Inflammatory macrophage treated with lipopolysaccharide for 1 hour (primary cell): ENCODE measurements at places on chromosomes 7 and 10.
A peak's percentile ranks its signal among the peaks of the same experiment; 100 is the strongest.

DNA sequence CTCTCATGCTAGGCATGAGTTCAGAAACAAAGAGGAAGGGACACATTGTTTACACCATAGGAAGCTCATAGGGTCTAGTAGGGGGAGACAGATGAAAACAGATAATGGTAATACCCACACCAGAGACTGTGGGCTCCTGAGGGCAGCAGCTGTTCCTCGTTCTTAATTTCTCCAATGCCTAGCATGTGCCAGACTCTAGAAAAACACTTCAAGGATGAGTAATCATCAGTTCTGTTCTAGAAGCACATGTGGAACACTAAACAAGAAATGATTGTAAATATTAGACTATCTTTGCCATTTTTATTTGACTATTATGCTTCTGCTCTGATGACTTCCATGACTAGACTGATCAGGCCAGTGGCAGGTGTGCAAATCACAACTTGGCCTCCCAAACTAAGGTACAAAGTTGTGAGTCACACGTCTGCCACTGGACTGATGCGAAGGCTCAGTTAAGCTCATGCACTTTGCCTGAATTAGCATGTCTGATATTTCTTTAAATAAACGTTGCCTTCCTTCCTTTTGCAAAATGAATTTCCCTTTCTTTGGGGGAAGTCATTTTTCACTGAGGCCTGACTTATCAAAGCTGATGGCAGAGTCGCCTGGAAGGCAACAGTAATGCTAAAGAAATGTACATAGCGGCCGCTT is 89.2 kb upstream of the FGL2 start:
- DNase-seq: no peak

- no peak for DNase-seq
Observed at GRCh38 chr10:73950155-73950948, 39.4 kb downstream of the PLAU start.

DNA sequence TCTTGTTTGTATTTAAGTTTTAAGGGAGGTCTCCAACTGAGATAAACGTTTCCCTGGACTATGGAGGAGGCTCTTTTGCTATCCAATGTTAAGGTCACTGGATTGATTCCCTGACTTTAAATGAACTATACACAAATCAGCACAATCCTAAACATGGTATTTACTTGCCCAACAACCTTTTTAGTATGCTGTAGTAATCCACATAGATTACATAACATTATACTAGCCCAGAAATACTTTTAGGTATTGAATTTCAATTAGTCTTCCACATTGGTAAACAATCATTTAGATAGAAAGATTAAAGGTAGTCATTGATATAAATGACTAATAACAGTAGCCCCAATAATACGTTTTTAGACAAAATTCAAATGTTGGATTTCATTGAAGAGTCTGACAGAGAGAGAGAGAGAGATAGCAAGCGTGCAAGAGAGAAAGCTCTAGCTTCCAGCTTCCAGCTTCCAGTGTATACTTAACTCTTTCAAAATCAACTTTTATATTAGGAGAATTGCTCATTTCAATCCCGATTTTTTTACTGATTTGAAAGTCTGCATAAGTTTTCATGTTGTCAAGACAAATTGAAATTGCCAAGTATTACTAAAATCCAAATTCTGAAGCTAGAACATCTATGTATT is 155.8 kb downstream of the DOCK4 start:
- no peak for DNase-seq

- peak; percentile 37 for DNase-seq
Observed at GRCh38 chr7:117011419-117012260, 58.3 kb downstream of the ST7 start.

DNA sequence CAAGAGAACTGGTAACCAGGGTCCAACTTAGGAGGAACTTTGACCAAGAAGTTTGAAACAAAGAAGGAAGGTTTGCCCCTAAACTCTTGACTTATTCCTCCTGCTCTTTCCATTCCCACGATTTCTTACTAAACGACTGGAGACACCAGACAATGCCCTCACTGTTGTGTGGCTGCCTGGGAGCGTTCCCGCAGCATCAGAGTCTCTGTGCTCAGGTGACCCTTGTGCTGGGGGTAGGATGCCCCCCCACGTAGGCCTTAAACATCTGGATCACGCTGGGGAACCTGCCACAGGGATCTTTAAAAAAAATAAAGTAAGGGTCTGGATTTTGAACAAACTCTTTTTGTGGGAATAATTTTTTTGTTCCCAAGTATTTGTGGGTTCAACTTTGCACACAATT is 30.1 kb upstream of the CTBP2 start:
- DNase-seq: no peak

DNA sequence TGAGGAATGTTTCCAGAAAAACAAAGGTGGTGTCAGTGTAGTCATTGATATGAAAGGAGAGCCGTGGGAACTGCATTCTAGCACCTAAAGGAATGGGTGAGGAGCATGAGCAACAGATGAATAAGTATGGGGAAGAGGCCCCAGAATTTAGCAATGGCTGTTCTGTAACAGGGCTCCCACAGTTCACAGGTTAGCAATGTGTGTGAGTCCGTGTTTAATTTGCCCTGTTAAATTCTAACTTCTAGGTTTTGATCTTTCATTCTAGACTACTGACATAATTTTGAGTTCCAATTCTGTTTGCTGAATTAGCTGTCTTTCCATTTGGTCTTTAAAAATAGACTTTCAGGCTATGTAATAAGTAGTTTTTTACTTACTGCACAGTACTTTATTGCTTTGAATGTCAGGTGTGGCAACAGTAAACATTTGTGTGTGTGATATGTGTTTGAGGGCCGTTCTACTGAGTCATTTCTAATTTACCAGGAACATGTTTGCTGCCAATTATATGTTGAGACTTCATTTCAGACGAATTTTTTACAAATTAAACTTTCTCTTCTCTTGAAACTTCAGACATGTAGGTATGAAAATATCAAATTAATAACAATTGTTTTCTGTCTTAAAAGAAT is 8.8 kb downstream of the STK17A start:
- no peak for DNase-seq

- DNase-seq: no peak
Observed at GRCh38 chr10:114061148-114061547, 17.5 kb downstream of the ADRB1 start.

DNA sequence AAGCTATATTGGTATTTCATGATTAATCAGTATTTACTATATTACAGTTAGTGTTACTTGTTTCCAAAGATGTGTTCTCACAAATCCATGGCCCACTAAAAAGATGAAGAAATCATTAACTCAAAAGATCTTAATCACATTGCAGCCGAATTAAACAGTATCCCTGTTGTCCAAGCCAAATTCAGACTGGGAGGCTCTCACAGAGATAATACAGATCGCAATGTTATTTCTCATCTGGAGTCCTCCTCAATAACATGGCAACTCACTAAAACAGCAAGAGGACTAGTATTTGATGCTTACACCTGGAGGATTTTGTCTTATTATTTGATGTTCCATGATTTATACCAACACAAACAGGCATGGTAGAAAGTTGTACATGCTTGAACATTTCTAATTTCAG is 23.4 kb downstream of the CYP51A1 start:
- DNase-seq: no peak

- no peak for DNase-seq
Observed at GRCh38 chr10:132233501-132234085, 46.8 kb downstream of the DPYSL4 start.

- no peak for DNase-seq
Observed at GRCh38 chr7:590731-591551, 71.3 kb upstream of the PDGFA start.

DNA sequence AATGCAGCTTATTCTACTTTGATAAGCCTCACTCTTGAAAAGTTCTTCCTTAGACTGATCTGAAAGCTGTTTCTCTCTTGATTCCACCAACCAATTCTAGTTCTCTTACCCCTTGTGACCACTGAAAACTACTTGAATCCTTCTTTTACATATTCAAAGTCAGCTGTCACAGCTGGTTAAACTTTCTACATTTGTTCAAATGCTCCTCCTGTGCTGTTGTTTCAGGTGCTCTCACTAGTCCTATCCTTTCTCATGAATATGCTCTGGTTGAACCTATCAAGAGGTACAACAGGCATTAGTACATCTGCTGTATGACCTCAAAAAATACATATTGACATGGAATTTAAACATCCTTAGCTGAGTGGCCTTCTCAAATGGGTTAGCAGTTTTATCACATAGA is 91.5 kb downstream of the MYO3A start:
- DNase-seq: no peak

- DNase-seq: peak; percentile 70
Observed at GRCh38 chr7:5406957-5407945, 16.4 kb downstream of the TNRC18 start.

GRCh38 chr10:102435529-102436233 is 3.3 kb upstream of the CUEDC2 start:
- peak; percentile 69 for DNase-seq

- no peak for DNase-seq
Observed at GRCh38 chr10:19935176-19935575, 118.9 kb downstream of the PLXDC2 start.

- no peak for DNase-seq
Observed at GRCh38 chr10:80474941-80475340, 20.8 kb downstream of the TSPAN14 start.

DNA sequence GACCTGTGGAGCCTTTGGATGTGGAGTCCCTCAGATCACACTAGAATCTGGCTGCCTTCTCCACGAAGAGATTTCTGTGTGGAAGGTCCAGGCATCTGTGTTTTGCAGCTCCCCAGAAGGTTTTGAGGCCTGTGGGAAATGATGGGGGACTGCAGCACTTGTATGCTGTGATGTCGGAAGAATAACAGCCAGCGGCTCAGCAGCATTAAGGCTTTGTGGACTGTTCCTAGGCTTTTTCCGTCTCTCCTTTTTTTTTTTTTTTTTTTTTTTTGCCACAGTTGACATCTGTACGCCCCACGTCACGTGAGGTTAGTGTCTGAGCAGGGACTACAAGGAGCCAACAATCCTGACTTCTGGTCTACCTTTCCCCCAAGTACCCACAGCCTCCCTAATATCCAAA is 181.3 kb downstream of the PFKFB3 start:
- no peak for DNase-seq

GRCh38 chr10:18000601-18001000 is 48.9 kb downstream of the SLC39A12 start:
- no peak for DNase-seq

DNA sequence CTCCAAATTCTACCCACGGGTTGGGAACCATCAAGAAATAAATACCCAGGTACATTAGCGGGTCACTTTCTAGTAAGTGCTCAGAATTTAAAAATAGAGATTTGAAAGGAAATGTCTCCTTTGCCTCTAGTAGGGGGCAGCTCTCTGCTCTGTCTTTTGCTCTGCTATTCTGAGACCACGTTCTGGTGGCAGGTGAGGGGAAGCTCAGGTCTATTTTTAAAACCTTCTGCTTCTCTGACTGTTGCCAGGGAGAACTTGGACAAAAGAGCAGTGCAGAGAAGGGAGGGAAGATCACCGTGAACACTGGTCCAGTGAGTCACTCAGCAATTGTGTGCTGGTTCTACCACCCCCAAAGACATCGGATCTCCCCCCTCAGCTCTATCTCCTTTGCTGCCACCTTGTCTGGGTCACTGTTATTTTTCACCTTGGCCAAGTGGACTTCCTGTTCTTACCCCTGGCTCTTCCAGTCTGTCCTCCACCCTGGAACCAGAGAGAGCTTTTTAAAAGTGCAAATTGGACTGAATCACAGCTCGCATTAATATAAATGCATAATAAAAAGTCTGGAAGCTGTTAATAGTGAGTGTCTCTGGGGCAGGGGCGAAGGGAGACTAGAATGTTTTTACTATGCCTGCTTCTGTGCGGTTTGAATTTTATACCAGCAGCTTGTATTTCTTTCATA is 72.4 kb upstream of the LOXL4 start:
- DNase-seq: no peak

- no peak for DNase-seq
Observed at GRCh38 chr10:96285331-96285752, 14.0 kb upstream of the BLNK start.

- DNase-seq: no peak
Observed at GRCh38 chr10:90916392-90917237, 4.3 kb downstream of the ANKRD1 start.

GRCh38 chr10:44300666-44301649 is 83.9 kb downstream of the CXCL12 start:
- DNase-seq: no peak

DNA sequence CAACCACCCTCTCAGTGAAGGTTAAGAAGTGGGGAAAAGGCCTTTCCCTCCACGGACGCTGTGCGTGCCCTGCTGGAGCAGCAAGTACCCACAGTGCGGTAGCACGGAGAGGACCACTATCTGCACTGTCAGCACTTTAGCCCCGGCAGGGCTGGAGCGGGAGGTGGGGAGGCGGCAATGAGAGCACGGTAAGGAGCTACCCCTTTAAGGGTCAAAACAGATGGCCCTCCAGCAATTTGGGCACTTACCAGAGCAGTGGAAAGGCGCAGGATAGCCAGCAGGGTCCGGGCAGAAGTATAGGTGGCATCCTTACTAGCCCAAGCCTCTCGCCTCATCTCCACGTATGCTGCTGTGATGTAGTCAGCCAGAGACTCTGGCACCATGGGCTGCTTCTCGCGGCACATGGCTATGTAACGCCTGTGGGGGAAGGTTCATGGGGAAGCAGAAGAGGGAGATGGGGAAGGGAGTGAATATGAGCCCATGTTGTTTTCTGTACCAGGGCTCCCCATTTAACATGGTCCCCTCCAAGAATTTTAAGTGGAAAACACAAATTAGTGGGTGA is 5.2 kb downstream of the COPS6 start:
- no peak for DNase-seq

- peak; percentile 10 for DNase-seq
Observed at GRCh38 chr7:108016841-108017775, 14.1 kb upstream of the LAMB1 start.

GRCh38 chr10:75770626-75771081 is 339.2 kb downstream of the LRMDA start:
- DNase-seq: no peak

- peak; percentile 85 for DNase-seq
Observed at GRCh38 chr10:78578929-78579328, 489.8 kb upstream of the ZMIZ1 start.

- no peak for DNase-seq
Observed at GRCh38 chr7:121436136-121436535, 40.0 kb upstream of the FAM3C start.

GRCh38 chr10:22369434-22370072 is 24.3 kb downstream of the SPAG6 start:
- DNase-seq: peak; percentile 92

DNA sequence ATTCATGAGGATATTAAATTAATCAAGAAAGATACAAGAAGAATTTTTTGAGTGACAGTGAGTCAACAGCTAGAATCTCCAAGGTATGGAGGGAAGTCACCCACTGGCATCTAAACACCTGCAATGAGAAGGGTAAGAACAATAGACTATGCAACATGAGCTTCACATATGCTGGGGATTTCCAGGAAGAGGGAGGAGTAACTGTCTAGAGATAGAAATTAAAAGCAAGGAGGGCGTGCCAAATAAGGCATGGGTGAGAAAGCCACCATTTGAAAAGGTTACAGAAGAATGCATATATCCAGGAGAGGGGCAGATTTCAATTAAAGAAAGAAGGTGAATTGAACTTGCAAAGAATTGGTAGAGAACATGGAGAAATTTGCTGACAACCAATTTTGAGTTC is 365.7 kb downstream of the GPR37 start:
- DNase-seq: no peak

DNA sequence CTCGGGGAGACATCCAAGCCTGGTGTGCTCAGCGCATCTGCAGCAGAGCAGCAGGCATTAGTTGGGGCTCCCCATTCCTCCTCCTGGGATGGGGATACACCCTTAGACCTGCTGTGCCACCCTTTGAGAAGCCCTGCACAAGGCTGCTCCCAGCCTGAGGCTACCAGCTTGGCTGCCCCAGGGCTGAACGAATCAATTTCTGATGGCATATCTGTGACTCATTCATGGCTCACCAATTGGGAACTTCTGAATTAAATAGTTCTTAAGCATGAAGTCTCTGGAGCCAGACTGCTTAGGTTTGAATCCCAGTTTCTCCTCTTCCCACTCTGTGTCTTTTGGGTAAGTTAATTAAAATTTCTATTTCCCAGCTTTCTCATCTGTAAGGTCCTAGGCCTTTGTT is 16.3 kb upstream of the GLI3 start:
- no peak for DNase-seq
